Fibroblast of skin of left quadriceps (primary cell): ENCODE measurements at places on chromosomes 5 and 9.

GRCh38 chr5:135269931-135270421 lies 129.1 kb downstream of the MACROH2A1 start:
- peak; percentile 75 for DNase-seq

DNA sequence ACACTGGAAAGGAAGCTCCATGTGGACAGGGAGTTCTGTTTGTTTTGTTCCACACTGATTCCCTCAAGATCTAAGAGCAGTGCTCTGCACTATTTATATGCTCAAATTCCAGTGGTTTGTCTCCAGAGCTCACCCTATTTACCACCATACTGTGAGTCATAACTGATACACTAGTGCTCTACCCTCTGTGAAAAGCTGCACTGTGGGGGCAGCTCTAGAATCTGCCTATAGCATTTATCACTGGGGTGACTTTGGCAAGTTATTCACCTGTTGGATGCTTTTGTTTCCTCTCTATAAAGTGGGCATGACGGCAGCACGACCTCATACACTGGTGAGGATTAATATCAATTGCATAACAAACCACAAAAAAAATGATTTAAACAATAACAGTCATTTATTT lies 307.8 kb downstream of the NR2F1-AS1 start:
- DNase-seq = peak; percentile 17

DNA sequence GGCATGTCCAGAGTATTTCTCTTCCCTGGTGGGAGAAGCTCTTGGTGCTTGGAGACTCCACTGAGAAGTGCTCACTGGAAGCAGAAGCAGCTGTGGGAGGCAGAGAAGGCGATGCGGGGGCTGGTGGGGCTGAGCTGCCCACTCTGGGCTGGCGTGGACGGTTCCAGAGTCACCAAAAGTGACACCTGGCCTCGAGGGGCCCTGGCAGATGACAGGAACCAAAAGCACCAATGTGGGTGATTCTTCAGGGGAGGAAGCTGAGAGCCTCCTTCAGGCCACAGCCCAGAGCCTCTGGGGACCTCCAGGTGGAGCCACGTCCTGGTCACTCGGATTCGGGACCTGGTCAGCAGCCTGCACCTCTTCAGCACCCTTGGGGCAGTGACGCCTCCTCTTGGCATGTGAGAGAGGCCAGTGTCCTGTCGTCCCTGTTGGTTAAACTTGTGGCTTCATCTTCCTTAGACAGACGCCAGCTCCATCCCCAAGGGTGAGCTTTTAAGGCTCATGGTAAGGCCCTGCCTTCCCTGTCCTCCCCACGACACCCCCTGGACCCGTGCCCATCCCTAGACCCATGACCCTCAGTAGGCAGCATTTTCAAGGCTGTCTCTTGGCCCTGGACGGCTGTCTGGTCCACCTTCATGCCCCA lies 78.7 kb upstream of the IRX4 start:
- no peak for DNase-seq

GRCh38 chr9:38415856-38416255 lies 8.4 kb downstream of the IGFBPL1 start:
- no peak for DNase-seq

- no peak for DNase-seq
Observed at GRCh38 chr9:27838876-27839275, 265.6 kb upstream of the C9orf72 start.

- DNase-seq = no peak
Observed at GRCh38 chr5:50302815-50303490, 138.1 kb downstream of the EMB start.

- no peak for DNase-seq
Observed at GRCh38 chr5:105754056-105754455, 1916.7 kb downstream of the EFNA5 start.

GRCh38 chr5:161385027-161385426 lies 161.5 kb downstream of the GABRB2 start:
- no peak for DNase-seq

DNA sequence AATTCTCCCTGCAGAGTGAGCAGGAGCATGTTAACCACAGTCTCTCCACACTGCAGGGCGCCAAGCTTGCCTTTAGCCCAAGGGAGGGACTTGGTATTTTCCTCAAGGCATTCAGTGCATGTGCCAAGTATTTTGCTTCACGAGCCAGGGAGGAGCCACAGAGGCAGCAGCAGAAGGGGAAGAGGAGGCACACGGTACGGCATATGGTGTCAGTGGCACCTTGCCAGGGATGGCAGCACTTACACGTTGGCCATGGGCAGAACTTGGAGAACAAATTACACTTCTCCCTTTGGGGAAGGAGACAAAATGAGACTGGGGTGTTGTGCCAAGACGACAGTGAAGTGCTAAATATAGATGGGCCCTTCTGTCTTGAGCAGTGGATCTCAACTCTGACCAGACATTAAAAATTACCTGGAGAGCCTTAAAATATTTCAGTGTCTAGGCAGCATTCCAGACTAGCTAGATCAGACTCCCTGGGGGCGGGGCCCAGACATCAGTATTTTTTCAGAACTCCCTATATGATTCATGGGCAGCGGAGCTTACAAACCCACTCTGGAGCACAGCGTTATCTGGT lies 155.8 kb downstream of the DRD1 start:
- DNase-seq = no peak

- peak; percentile 27 for DNase-seq
Observed at GRCh38 chr9:120619751-120620655, 40.0 kb upstream of the CDK5RAP2 start.

DNA sequence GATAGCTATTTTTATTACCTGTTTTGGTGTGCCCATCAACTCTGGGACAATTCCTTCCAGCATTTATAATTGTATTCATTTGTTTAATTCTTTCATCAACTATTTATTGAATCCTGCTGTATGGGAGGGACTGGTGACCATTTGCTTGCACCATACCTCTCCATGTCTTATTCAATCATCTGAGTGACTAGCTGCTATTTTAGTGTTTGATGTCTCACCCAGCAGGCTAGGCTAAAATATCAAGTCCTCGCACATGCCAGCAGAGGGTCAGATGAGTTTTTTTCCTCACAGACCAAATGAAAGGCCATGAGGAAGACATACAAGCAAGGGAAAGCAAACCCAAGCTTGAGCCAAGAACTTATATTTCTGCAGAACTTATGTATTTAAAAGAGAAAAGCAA lies 63.9 kb downstream of the CETN3 start:
- DNase-seq = no peak

GRCh38 chr9:95092262-95093072 lies 225.0 kb downstream of the FANCC start:
- peak; percentile 58 for DNase-seq

DNA sequence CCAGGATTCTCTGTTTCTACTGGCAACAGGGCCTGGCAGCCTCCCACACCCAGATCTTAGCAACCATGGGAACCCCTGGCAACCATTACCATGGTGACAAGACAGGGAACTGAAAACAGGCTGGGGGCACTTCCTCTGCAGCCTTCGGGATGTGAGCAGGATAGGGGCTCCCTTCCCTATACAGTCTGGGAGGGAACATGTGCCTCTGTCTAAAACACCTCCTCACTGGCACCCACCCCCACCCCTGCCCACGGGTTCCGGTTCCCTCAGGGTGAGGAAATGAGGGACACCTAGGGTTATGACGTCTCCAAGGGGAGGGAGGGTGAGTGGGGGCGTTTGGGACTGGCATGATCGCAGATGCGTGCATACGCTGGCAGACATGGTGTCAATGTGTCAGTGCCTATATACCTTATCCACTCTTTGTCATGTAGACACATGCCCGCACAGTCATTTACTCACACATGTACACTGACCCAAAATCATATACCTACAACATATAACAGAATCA lies 3.0 kb upstream of the DNAJB5 start:
- no peak for DNase-seq

GRCh38 chr5:142740474-142741242 lies 29.5 kb upstream of the ARHGAP26 start:
- peak; percentile 70 for DNase-seq

- DNase-seq = no peak
Observed at GRCh38 chr5:172534229-172535107, 80.1 kb upstream of the SH3PXD2B start.

DNA sequence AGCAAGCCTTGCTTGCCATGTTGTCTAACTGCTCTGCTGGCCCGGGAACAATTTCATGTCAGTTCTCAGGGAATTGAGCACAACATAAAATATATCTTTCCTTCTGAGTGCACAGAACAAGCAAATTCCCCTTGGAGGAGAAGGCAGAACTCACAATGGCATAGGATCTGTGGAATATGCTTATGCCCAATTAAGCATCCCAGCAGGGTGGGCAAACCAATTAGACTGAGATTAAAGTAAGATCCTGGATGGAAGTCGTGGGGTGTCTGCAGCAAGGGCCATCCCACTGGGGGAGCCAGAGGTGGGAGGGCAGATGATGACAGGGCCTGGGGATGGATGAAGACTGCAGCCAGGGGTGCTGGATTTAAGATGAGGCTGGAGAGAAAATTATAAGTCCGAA lies 114.1 kb downstream of the BRINP1 start:
- DNase-seq = no peak

DNA sequence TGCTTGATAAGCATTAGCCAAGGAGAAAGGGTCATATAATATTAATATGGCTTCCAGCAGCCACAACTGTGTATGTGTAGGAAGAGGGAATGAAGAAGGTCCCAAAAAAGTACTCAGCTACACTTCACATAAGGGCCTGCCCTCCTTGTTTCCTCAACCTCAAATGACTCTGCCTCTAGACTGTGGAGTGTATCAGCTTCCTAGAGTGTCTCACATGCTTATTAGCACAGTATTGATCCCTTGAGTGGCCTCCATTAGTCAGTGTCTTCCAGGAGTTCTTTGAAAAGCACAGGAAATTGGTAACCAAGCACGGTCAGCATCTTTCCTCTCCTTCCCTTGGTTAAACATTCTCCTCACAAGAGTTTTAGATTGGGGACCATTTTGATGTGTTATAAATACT lies 190.4 kb upstream of the ATP10B start:
- no peak for DNase-seq

DNA sequence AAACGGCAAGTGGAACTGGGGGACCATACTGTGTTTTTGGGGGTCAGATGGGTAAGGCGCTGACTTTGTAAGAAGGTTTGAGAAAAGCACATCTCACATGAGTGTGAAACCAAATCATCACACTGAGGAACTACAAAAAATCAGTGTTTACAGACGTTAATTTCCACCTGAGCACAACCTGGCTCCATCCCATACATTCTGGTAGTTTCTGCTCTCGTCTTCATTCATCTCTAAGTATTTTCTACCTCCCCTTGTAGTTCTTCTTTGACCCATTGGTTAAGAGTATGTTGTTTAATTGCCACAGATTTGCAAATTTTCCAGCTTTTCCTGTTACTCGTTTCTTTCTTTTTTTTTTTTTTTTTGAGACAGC lies 8.9 kb upstream of the DPP7 start:
- no peak for DNase-seq
